ENCODE measurements at places on chromosomes 7 and 10. TPM values are rescaled to one million over a fixed set of nuclear protein-coding genes. Genes with fewer than 3 reads are reported as not detected.

Gene PDK4
- polyA plus RNA-seq = 22.1 TPM

Gene AKR1B15
- 0.15 TPM for polyA plus RNA-seq

GRCh38 chr10:54620352-54620751 lies 180.7 kb downstream of the PCDH15 start:
- no peak for DNase-seq

DNA sequence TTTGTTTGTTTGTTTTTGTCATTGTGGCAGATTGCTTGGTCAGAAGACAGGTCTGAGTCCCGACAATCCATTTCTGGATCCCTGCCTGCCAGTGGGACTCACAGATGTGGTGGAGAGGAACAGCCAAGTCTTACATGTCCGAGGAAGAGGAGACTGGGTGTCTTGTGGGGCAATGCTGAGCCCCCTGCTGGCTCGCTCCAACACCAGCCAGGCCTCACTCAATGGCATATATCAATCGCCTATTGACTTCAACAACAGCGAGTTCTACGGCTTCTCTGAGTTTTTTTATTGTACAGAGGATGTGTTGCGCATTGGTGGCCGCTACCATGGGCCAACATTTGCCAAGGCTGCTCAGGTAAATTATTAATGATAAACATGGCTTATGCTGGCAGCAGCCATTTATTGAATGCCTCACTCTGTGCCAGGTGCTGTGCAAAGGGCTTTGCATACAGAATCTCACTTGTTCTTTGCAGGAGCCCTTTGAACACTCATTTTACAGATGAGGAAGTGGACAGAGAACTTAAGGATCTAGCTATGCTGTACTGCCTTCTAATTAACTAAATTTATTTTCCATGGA lies 33.3 kb downstream of the COX15 start:
- no peak for DNase-seq

DNA sequence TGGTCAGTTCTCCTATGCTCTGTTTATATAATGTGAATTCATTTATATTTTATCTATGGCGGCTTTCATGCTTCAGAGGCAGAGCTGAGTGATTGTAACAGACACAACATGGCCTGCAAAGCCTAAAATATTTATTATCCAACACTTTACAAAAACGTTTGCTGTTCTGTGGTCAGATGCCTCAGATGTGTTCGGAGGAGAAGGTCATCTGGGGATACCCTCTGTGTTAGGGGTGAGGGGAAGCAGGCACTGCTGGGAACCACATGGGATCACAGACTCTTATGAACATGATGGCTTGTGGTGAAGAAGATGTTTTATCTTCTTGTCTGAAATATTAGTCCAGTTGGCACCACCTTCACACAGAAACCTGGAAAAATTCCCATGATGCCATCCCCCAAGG lies 203.4 kb downstream of the PHTF2 start:
- no peak for DNase-seq

GRCh38 chr7:98079891-98080648 lies 26.6 kb upstream of the LMTK2 start:
- DNase-seq = no peak

DNA sequence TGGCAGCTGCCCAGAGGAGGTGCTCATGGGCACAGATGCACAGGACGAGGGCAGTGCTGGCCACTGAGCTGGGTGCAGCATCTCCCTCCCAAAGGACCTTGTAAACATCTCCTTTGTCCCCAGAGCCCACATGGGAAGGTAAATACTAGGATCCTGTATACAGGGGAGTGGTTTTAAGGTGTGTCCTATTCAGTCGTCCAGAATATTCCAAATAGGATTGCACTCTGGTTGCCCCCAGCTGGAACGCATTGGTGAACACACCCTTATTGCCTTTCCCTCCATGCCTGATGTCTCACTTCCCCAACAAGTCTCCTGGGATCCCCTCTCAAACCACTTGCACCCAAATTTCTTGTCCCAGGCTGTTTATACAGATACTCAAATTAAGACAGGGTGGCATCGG lies 152.0 kb upstream of the PCBD1 start:
- no peak for DNase-seq

Gene TMEM176B
- polyA plus RNA-seq = 10.0 TPM

DNA sequence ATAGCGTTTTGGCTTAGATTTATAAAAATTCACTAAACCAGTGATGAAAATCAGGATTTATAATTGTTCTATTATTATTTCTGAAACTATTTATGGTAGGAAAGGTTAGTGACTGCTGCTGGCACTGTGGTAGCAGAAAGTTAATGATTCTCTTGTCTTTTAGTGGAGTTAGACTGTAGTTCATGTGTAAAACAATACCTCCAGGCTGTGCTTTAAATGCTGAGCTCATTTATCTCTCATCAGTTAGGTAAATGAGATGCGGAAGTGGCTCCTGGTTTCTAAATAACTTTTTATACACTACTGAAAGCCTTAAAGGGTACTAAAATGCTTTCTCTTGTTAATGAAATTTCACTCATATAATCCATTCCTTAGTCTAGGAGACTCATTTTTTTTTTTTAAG lies 326.8 kb upstream of the POT1 start:
- no peak for DNase-seq

- DNase-seq = no peak
Observed at GRCh38 chr10:92695679-92696605, 6.2 kb downstream of the HHEX start.

DNA sequence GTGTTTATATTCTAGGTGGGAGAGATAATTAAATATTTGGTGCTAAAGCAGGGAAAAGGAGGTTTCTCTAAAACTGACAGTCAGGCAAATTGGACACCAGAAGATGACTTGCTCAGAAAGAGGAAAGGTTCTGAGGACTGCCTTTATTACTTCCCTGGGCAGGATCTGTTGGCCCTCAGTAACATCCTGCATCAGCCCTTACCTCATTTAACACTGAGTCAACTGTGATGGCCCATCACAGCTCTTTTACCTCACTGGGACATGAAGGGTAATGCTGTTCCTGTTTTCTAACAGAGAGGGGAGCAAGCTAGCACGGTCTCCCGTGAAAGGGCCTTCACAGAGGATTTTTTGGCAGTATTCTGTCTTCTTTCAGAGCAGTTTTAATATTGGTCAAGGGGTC lies 12.0 kb downstream of the PPP1R17 start:
- no peak for DNase-seq

GRCh38 chr7:55189146-55189766 lies 170.4 kb downstream of the EGFR start:
- no peak for DNase-seq

DNA sequence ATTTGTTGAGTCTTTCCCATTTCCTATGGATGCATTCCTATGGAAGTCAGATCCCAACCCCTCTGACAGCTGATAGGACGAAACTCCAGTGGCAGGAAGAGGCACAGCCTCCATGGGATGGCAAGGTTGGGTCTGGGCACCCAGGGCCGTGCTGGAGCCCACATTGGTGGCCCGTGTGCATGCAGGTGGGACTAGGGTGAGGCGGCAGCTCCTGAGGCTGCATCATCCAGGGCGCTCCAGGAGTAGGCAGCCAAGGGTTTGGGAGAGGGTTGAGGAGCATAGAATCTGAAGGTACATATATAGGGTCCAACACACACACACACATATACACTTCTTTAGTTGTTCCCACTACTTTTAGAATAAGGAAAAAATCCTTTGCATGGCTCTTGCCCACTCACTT lies 81.4 kb upstream of the BMPER start:
- DNase-seq = no peak

DNA sequence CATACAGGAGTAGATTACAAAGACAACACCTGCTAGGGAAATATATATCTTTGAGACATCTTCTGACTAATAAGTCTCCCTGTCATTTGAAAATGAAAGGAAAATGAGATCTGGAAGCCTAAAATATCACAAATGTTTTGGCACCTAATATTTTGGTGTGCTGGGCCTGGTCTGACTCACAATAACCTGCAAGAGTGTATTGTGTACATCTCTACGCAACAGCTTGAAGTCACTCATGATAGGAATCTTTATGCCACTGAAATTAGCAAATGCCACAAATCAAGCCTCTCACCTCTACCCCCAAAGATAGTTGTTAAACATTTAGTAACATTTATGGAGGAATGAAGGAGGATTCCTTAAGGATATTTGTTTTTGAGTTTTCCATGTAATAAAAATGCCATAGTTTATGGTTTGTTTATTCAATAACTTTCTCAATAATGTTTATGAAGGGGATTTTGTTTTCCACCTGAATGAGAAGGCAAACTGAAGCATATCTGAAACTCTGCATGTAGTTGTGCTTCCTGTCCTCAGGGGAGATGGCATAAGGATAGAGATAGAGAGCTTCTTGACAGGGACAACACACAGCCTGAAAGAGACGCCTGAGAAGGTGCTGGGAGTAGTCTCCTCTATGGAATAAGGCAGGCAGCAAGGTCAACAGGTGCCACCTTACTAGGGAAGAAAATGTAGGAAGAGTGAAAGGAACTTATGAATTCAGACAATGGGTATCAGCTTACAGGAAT lies 197.4 kb downstream of the AHR start:
- DNase-seq = no peak

Gene STX1A
- 12.7 TPM for polyA plus RNA-seq

- no peak for DNase-seq
Observed at GRCh38 chr10:81814842-81815241, 60.2 kb upstream of the NRG3 start.

Gene OGA
- polyA plus RNA-seq = 244 TPM

DNA sequence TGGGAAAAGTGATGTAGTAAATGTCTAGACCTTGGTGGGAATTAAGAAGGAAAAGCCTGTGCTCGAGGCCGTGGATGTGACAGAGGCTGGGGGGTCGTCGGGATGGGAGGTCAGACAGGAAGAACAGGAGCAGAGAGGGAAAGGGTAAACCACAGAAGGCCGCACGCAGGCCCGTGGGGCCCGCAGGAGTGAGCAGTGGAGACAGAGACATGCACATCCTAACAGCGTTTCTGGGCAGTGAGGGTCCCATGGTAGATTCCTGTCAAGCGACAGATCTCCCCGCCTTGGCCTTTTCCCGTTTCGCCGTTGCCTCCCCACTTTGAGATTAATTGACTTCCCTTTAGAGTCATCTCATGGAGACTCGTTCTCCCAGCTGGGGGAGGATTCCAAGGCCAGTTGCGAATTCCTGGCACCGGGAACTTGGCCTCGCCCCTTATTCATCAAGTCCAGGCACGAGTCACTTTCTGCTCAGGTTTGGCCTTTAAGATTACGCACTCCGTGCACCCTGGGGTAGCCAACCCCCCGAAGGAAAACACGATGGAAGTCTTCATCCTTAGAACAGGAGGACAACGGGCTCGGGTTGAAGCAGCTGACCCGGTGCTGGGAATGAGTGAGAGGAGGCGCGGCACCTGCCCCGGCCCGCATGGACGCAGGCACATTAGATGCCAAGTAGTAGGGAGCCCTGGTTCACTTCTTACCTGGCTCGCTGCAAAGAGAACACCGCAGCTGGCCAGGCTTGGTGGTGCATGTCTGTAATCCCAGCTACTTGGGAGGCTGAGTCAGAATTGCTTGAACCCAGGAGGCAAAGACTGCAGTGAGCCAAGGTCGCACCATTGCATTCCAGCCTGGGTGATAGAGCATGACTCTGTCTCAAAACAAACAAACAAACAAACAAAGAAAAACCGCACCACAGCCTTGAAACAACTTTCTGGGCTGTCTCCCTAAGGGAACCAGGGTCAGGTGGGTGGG lies 315.2 kb upstream of the SHH start:
- DNase-seq = no peak

DNA sequence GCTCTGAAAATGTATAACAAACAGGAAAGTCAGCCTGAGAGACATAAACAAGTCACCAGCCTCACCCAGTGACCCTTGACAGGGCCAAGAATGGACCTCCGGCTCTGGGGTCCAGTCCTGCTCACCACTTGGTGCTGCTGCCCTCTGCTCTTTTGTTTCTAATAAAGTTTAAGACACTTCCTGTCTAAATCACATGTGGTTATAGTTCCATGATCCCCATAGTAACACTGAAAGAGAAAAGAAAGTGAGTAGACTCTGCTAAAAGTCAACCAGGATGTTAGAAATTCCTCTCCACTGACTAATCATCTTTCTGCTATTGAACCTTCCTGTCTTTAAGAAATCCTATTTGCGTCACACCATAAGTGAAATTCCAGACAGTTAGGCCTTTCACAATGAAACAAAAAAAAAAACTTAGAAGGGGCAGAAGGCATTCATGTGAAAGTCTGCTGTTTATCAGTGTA lies 179.2 kb upstream of the BET1 start:
- DNase-seq = peak; percentile 39

- DNase-seq = no peak
Observed at GRCh38 chr7:108079276-108079647, 50.9 kb downstream of the LAMB4 start.

Gene RBM20
- polyA plus RNA-seq = 1.4 TPM

Gene URGCP
- 32.3 TPM for polyA plus RNA-seq

- DNase-seq = no peak
Observed at GRCh38 chr7:151795168-151795811, 81.6 kb downstream of the PRKAG2 start.

- DNase-seq = no peak
Observed at GRCh38 chr7:50857804-50858489, 75.3 kb upstream of the GRB10 start.

DNA sequence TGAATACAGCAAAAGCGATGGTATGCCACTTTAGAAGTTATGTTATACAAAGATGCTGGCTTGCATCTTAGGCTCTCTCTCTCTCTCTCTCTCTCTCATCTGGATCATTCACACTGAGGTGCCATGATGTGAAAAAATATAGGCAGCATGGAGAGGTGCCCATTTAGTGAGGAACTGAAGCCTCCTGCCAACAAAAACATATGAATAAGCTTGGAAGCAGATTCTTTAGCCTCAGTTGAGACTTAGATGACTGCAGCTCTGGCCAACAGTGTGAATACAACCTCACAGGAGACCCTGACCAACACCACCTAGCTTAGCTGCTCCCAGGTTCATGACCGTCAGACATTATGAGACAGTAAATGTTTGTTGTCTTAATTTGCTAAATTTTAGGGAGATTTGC lies 560.1 kb upstream of the LRRTM3 start:
- DNase-seq = no peak

DNA sequence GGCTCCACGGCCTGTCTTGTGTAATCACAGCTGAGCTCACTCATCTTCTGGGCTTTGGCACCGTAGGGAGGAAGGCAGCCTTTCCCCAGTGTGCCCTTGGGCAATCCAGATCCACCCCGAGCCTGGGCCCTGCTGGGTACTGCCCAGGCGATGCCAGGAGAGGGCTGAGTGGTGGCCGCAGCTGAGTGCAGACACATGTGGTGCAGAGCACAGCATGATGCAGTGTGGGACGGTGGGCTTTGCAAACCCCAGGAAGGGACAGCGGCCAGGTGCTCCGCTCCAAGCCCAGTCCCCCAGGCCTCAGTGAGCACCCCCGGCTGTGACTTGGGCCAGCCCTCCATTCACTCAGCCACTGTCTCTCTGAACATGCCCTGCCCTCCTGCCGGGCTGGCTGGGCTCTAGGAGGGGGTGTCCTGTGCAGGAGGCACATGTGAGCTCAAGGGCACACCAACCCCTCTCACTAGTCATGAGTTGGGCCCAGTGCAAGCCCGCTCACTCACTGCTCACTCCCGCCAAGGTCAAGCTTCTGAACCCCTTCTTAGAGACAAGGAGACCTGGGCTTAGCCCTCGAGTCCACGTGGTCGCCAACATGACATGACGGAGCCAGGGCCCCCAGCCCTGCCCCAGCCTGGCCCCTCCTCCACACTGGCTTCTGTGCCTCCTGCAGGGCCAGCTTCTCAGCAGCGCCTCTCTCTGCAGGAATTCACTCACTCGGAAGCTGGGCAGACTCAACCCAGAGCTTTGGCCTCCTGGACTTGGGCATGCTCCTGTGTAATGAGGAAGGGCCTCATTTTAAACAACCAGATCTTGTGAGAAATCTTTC lies 77.5 kb upstream of the INSIG1 start:
- DNase-seq = no peak

Gene UCN3
- polyA plus RNA-seq = 0.54 TPM
